ENCODE measurements at places on chromosomes 3 and 15. TPM values are rescaled to one million over a fixed set of nuclear protein-coding genes. Genes with fewer than 3 reads are reported as not detected.

CPA3 gene
- not detected for total RNA-seq

RBP2 gene
- not detected for total RNA-seq

PARP15 gene
- total RNA-seq = 52.8 TPM

SH2D7 gene
- 0.11 TPM for total RNA-seq

GRCh38 chr3:193851428-193851847 is 258.4 kb downstream of the OPA1 start:
- peaks cover 10% of the 10 kb centered on the region for H3K27me3 ChIP-seq
- H3K36me3 ChIP-seq = no peaks in the 10 kb centered on the region
- H3K4me1 ChIP-seq = peaks cover 2% of the 10 kb centered on the region
- H3K27ac ChIP-seq = no peak overlapping the region
- no peak for DNase-seq

DNA sequence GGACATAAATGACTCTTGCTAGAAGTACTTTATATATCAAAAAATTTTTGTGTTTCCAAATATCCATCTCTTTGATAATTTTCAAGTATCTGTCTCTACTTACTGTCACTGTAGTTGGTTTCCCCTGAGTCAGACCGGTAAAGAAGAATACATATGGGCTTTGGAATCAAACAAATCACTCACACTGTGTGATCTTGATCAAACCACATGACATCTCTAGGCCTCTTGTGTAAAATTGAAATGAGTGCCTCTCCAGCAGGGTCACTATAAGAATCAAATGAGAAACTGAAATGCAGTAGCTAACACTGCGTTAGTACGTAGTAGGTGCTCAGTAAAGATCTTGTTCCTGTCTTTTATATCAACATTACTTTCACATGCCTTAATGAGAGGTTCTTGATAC is 314.6 kb upstream of the STT3B start:
- H3K4me1 ChIP-seq = peaks cover 54% of the 10 kb centered on the region
- H3K27me3 ChIP-seq = no peaks in the 10 kb centered on the region
- H3K36me3 ChIP-seq = peaks cover 5% of the 10 kb centered on the region
- no peak overlapping the region for H3K4me3 ChIP-seq
- no peak for DNase-seq

- H3K27me3 ChIP-seq = no peaks in the 10 kb centered on the region
Measured at GRCh38 chr3:18717598-18717997, 292.5 kb upstream of the SATB1 start.

DNA sequence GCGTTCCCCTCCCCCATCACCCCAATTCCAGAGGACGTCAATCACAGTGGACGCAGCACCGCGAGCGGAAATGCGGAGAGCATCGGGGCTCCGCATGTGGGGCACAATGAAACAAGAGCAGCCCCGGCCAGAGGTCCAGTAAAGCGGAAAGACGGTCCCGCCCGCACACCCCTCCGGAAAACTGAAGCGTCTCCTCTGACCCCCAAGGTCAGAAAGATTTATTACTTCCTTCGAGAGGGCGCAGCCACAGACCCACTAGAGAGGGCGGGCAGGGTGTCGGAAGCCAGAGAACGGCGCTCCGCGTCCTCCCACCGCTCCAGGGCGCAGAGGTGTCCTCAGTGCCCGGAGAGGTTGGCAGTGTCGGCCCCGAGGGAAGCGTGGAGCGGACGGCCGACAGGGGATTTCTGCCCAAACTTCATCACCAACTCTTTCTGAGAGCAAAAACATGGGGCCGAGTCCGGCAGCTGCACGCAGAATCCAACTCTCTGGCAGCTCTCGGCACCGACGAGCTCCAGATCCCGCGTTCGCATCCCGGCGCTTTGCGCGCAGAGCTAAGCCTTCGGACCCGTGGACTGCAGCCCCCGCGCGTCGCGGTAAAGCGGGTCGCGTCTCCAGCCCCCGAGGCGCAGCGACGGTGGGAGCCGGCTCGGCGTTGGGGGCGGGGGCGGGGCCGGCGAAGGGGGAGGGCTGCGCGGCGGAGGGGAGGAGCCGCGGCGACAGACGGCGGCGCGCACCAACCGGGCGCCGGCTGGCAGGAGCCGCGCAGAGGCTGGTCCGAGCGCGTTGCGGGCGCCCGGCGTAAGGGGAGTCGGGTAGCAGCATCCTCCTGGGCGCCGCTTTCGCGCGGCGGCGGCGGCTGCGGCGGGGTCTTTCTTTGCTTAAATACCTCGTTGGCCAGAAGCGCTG is at the start of gene CHST2:
CHST2 (plus strand) TSS at position 763 of the 906 bp plus-strand sequence. CDS start 1,046 bp downstream, outside the sequence.
- H3K36me3 ChIP-seq = no peaks in the 10 kb centered on the region
- H3K27ac ChIP-seq = peak within 1 kb of the TSS; percentile 76
- H3K4me3 ChIP-seq = peak within 1 kb of the TSS; percentile 91

DNA sequence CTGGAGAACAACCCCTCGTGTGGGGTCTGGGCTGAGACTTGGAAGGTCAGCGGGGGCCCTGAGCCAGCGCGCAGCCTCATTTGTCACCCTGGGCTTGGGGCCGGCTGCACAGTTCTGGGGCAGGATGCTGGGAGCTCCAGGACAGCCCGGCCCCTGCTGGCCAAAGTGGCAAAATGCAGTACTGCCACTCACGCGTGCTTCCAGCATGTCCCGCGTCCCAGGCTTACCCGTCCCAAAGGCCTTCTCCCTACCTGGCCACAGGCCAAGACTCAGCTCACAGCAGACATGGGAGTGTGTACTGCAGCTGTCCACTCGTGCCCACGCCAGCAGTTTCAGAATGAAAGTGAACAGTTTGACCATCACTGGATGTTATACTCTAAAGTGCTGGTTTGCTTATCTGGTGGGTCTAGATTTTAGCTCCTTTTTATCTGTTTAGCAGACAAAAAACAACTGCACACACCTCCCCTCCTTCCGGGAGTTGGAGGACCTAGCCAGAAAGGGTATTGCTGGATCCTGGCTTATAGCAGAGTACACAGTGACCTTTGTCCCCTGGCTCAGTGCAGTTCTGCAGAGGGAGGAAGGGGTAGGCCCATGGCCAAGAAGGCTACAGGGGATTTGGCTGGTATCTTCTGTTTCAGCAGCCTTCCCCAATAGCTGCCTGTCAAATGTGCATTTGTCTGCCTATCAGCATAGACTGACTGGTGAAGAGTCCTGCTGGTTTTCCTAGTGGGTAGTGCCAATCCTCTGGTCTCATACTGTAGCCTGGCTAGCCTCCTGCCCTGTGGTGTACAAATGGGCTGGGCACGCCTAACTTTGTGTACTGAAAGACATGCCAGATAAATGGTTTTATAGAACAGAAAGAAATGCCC is 23.2 kb upstream of the IP6K2 start:
- H3K4me3 ChIP-seq = no peak overlapping the region
- H3K27ac ChIP-seq = no peak overlapping the region
- peaks cover 8% of the 10 kb centered on the region for H3K4me1 ChIP-seq
- H3K27me3 ChIP-seq = no peaks in the 10 kb centered on the region
- peak; percentile 67 for DNase-seq
- H3K36me3 ChIP-seq = no peaks in the 10 kb centered on the region

GRCh38 chr15:75171408-75171807 is 30.3 kb upstream of the C15orf39 start:
- DNase-seq = peak; percentile 45
- H3K27me3 ChIP-seq = peaks cover 7% of the 10 kb centered on the region
- H3K36me3 ChIP-seq = peaks cover 14% of the 10 kb centered on the region
- H3K4me3 ChIP-seq = peak overlapping the region; percentile 55
- H3K4me1 ChIP-seq = peaks cover 40% of the 10 kb centered on the region

GRCh38 chr3:138398791-138399575 is 35.4 kb upstream of the ESYT3 start:
- no peaks in the 10 kb centered on the region for H3K4me1 ChIP-seq
- DNase-seq = no peak
- no peak overlapping the region for H3K4me3 ChIP-seq
- no peaks in the 10 kb centered on the region for H3K36me3 ChIP-seq
- H3K27me3 ChIP-seq = peaks cover 2% of the 10 kb centered on the region
- no peak overlapping the region for H3K27ac ChIP-seq

- peak within 1 kb of the TSS; percentile 92 for H3K27ac ChIP-seq
- peaks cover 12% of the 10 kb centered on the region for H3K4me1 ChIP-seq
- H3K27me3 ChIP-seq = peaks cover 6% of the 10 kb centered on the region
- DNase-seq = peak; percentile 90
Measured at GRCh38 chr3:120596116-120596852, at the start of gene NDUFB4. Gene NDUFB4 (plus strand): TSS chr3:120596336. CDS start chr3:120596360, 24 bp downstream.

DNA sequence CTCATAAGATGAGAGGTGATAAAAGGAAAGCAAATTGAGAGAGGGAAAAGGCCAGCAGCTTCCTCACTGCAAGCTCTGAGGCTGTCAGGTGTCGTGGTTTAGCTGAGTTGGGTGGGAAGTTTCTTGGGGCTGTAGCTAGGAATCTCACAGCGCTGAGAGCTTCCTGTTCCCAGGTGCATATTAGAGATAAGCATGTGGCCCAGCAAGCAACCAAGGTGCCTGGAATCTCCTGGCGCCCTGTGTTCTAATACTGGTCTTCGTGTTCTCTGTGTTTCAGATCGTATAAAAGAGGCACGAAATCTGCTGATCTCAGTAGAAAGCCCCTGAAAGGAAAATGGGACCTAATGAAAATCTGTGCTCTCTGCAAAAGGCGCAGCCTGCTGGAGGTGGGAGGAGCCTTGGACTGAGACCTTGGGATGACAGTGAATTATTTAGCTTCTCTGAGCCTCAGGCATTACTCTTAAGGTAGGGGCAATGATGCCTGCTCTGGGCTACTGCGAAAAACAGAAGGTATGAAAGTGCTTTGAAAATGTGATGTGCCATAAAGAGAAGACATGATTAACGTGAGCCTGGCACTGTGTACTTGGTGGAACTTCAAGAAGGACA is 499.9 kb downstream of the TBL1XR1 start:
- no peak overlapping the region for H3K4me3 ChIP-seq
- DNase-seq = no peak
- H3K4me1 ChIP-seq = no peaks in the 10 kb centered on the region
- H3K27me3 ChIP-seq = no peaks in the 10 kb centered on the region

- peaks cover 8% of the 10 kb centered on the region for H3K27me3 ChIP-seq
- H3K36me3 ChIP-seq = no peaks in the 10 kb centered on the region
- H3K4me1 ChIP-seq = no peaks in the 10 kb centered on the region
- H3K27ac ChIP-seq = no peak overlapping the region
- no peak for DNase-seq
Measured at GRCh38 chr15:62866366-62866765, 176.2 kb upstream of the TPM1 start.

DNA sequence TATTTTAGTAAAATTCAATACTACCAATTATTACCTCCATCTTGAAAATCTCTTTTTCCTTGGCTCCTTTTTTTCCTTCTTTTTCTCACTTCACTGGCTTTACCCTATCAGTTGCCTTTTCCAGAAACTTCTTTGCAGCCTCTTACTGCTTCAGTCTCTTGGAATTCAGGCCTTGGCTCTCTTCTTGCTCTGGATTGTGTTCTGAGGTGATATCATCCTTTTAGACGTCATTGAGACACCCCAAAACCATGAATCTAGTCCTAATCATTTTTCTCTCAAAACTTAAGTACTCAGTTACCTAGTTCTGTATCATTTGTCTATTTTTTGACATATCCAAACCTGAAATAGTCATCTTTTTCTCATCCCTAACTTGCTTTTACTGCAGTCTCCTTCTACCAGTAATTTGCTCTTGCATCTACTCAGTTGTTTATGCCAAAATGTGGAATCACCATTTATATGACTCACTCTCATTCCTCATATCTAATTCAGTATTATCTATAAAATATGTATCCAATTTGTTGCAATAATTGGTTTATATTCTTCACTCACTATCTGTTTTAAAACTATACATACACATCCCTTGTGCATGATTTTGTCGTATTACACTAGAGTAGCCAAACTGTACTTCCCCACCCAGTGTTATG is 703.2 kb upstream of the CCDC54 start:
- H3K27me3 ChIP-seq = peaks cover 2% of the 10 kb centered on the region
- H3K27ac ChIP-seq = no peak overlapping the region
- no peaks in the 10 kb centered on the region for H3K36me3 ChIP-seq
- no peak for DNase-seq
- H3K4me3 ChIP-seq = no peak overlapping the region
- no peaks in the 10 kb centered on the region for H3K4me1 ChIP-seq

DNA sequence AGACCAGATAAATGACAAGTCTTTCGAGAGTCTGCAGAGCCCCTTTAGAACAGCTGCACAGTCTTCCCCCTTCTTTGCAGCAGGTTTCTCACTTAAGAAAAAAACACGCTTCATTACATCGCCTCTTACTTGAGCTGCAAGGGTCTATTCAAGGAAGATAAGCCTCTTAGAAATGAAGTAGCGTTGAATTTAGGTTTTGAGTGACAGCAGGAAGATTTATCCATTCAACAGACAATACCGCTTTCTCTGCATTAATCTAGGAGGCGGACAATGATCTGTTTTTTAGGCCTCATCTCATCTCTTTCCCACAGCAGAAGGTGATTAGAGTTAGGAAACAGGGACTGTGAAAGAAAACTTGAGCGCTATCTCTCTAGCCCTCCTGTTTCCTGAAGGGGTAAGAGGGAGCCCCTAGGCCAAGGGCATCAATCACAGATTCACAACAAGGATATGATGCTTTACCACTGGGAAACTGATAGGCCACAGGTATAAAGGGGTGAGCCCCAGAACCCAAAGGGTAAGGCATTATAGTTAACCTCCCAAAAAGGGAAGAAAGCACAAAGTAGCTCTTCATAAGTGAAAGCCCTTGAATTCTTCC is 84.3 kb downstream of the MECOM start:
- H3K4me3 ChIP-seq = no peak overlapping the region
- H3K4me1 ChIP-seq = no peaks in the 10 kb centered on the region
- DNase-seq = no peak
- H3K27me3 ChIP-seq = peaks cover 14% of the 10 kb centered on the region

DNA sequence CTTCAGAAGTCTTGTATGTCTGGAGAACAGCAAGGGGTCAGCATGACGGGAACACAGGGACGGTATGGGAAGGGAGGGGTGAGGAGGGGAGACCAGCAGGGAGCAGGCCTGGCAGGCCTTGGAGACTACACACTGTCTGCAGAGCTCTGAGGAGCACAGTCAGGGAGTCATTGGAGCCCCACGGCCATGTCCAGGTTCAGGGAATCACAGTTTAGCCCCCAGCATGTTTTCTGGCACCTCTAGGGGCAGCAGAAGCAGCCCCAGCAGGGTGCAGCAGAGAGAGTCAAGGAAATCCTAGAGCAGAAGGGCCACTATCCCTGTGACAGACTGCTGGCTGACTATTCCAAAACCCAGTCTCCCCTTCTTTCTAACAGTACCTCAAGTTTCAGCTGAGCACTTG is 3.2 kb downstream of the LAMP3 start:
- H3K27ac ChIP-seq = no peak overlapping the region
- no peak for DNase-seq
- H3K36me3 ChIP-seq = peaks cover 12% of the 10 kb centered on the region
- H3K4me3 ChIP-seq = no peak overlapping the region

- DNase-seq = no peak
- H3K4me3 ChIP-seq = no peak overlapping the region
Measured at GRCh38 chr3:50551054-50551659, 16.4 kb downstream of the C3orf18 start.

- no peak for DNase-seq
- H3K27ac ChIP-seq = peak overlapping the region; percentile 34
- H3K4me1 ChIP-seq = peaks cover 10% of the 10 kb centered on the region
Measured at GRCh38 chr3:128493570-128494366, 767 bp upstream of the GATA2 start.

GRCh38 chr15:96125721-96126415 is 204.6 kb upstream of the NR2F2 start:
- no peak overlapping the region for H3K4me3 ChIP-seq
- H3K4me1 ChIP-seq = no peaks in the 10 kb centered on the region
- no peak for DNase-seq
- H3K27me3 ChIP-seq = peaks cover 2% of the 10 kb centered on the region
- H3K36me3 ChIP-seq = no peaks in the 10 kb centered on the region

All from activated naive CD8-positive, alpha-beta T cell treated with anti-CD3 and anti-CD28 coated beads, Interleukin-2, amount 10 ng/mL, durations not matched to agents 7 days and 5 days (primary cell).